ENCODE measurements at places on chromosomes 5 and 9.

GRCh38 chr9:74772121-74772520 is 115.6 kb downstream of the TRPM6 start:
- no peak overlapping the region for H3K4me3 ChIP-seq
- H3K4me1 ChIP-seq = no peaks in the 10 kb centered on the region
- H3K36me3 ChIP-seq = no peaks in the 10 kb centered on the region
- H3K27me3 ChIP-seq = no peaks in the 10 kb centered on the region

GRCh38 chr5:154380263-154380662 is 65.5 kb upstream of the SAP30L start:
- no peaks in the 10 kb centered on the region for H3K27me3 ChIP-seq
- no peak for DNase-seq
- H3K36me3 ChIP-seq = peaks cover 51% of the 10 kb centered on the region
- H3K4me1 ChIP-seq = peaks cover 3% of the 10 kb centered on the region
- no peak overlapping the region for H3K27ac ChIP-seq
- no peak overlapping the region for H3K4me3 ChIP-seq

DNA sequence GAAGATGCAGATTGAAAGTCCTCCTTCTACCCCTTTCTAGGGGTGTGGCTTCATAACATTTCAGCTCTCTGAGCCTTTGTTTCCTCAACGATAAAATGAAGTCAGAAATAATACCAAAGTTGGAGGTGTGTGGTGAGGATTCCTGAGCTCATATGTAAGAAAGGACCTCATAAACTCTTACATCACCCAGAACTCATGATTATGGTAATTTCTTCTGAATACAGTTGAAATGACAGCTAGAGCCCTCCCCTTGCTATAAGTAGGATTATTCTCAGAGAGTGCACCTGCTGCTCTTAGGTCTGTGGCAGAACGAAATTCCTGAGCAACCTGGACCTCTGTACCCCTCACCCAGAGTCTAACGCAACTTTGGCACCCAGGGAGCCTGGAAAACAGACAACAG is 291.4 kb upstream of the KLF4 start:
- H3K4me3 ChIP-seq = no peak overlapping the region
- peaks cover 9% of the 10 kb centered on the region for H3K4me1 ChIP-seq
- no peaks in the 10 kb centered on the region for H3K36me3 ChIP-seq
- no peak for DNase-seq
- H3K27me3 ChIP-seq = no peaks in the 10 kb centered on the region
- H3K27ac ChIP-seq = no peak overlapping the region

GRCh38 chr9:94804316-94804715 is 77.8 kb downstream of the AOPEP start:
- no peaks in the 10 kb centered on the region for H3K27me3 ChIP-seq
- no peak overlapping the region for H3K27ac ChIP-seq
- no peak overlapping the region for H3K4me3 ChIP-seq
- no peaks in the 10 kb centered on the region for H3K36me3 ChIP-seq

DNA sequence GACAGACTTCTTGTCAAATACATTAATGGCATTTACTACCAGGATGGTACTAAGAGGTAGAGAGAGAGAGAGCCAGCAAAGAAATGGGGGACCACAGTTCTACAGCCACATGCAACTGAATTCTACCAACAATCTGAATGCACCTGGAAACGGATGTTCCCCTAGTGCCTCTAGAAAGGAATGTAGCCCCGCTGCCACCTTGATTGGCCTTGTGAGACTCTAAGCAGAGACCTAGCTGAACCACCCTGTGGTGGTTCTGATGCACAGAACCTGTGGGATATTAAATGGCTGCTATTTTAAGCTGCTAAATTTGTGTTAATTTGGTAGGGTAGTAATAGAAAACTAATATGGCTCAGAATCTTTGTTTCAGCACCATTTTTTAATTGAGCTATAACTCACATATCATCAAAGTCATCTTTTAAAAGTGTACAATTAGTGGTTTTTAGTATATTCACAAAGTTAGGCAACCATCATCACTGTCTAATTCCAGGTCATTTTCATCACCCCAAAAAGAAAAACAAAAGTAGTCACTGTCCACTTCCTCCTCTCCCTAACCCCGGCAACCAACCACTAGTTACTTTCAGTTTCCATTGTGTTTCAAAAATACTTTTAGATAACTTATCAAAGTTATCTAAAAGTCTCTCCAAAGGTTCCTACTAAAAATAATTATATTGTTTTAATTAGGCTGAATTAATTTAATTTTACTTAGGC is 51.7 kb downstream of the CPLANE1 start:
- no peak for DNase-seq
- peaks cover 50% of the 10 kb centered on the region for H3K36me3 ChIP-seq
- H3K4me1 ChIP-seq = peaks cover 9% of the 10 kb centered on the region
- H3K4me3 ChIP-seq = peak overlapping the region; percentile 9
- no peaks in the 10 kb centered on the region for H3K27me3 ChIP-seq
- H3K27ac ChIP-seq = peak overlapping the region; percentile 19

- no peak for DNase-seq
- peaks cover 16% of the 10 kb centered on the region for H3K36me3 ChIP-seq
- no peak overlapping the region for H3K27ac ChIP-seq
- H3K4me1 ChIP-seq = no peaks in the 10 kb centered on the region
These were observed 52.4 kb downstream of the TTLL11 start for GRCh38 chr9:122040561-122041242.

GRCh38 chr9:129482521-129483414 is 138.1 kb downstream of the C9orf50 start:
- H3K36me3 ChIP-seq = no peaks in the 10 kb centered on the region
- peak overlapping the region; percentile 62 for H3K4me3 ChIP-seq
- DNase-seq = peak; percentile 84
- H3K27ac ChIP-seq = peak overlapping the region; percentile 100
- peaks cover 70% of the 10 kb centered on the region for H3K4me1 ChIP-seq
- H3K27me3 ChIP-seq = no peaks in the 10 kb centered on the region

DNA sequence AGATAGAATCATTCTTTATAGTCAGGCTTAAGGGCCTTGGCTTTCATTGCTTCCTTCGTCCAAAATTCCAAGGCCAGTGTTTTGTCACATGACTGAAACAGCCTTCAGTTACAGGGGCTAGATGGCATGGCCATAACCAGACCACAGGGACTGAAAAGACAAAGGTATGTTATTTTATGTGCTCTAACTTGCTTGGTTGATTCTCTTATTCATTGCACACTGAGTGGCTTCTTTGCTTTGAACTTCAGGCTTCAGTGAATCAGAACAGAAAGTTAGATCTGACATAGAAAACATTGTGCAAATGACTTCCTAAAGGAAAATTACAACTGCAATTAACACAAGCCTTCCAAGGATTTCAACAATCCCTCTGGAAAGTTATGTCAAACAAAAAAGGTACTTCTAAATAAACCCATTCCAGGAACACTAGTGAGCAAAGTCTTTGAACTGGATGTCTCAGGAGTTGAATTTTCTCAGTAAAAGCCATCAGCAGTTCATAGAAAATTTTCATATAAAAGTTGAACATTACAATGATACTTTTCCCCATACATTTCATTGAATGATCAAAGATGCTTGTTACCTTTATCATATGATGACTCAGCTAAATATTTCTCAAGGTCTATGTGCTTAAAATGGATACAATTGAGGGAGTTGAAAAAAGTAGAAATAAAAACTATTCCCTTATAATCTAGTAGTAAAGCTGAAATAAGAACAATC is 355.3 kb downstream of the TMEM232 start:
- H3K36me3 ChIP-seq = no peaks in the 10 kb centered on the region
- DNase-seq = no peak
- no peak overlapping the region for H3K27ac ChIP-seq
- no peaks in the 10 kb centered on the region for H3K4me1 ChIP-seq
- no peak overlapping the region for H3K4me3 ChIP-seq

GRCh38 chr9:4615251-4615650 is 46.8 kb upstream of the PLPP6 start:
- H3K27ac ChIP-seq = no peak overlapping the region
- no peak overlapping the region for H3K4me3 ChIP-seq
- peaks cover 7% of the 10 kb centered on the region for H3K36me3 ChIP-seq
- H3K27me3 ChIP-seq = no peaks in the 10 kb centered on the region
- no peak for DNase-seq

DNA sequence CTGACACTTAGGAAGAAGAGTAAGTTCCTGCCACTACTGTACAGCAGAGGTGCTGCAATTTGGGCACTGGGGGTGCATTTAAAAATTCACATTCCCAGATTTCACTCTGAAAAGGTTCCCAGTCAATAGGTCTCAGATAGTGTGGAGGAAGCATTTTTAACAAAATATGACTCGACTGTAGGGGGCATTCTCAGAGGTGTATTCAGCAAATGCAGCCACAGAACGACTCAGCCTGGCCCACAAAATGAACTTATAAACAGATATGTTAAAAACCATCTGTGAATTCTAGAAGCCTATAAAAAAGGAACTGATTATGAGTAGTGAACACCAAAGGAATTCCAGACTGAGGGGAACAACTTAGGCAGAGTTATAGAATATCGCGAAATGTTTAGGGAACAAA is 31.1 kb downstream of the MLLT3 start:
- H3K4me1 ChIP-seq = peaks cover 6% of the 10 kb centered on the region
- no peak overlapping the region for H3K27ac ChIP-seq
- no peaks in the 10 kb centered on the region for H3K36me3 ChIP-seq
- no peak overlapping the region for H3K4me3 ChIP-seq
- H3K27me3 ChIP-seq = no peaks in the 10 kb centered on the region

GRCh38 chr5:107388141-107388861 is 282.4 kb downstream of the EFNA5 start:
- H3K4me1 ChIP-seq = peaks cover 25% of the 10 kb centered on the region
- H3K4me3 ChIP-seq = no peak overlapping the region
- no peak for DNase-seq
- no peaks in the 10 kb centered on the region for H3K36me3 ChIP-seq
- H3K27me3 ChIP-seq = no peaks in the 10 kb centered on the region

DNA sequence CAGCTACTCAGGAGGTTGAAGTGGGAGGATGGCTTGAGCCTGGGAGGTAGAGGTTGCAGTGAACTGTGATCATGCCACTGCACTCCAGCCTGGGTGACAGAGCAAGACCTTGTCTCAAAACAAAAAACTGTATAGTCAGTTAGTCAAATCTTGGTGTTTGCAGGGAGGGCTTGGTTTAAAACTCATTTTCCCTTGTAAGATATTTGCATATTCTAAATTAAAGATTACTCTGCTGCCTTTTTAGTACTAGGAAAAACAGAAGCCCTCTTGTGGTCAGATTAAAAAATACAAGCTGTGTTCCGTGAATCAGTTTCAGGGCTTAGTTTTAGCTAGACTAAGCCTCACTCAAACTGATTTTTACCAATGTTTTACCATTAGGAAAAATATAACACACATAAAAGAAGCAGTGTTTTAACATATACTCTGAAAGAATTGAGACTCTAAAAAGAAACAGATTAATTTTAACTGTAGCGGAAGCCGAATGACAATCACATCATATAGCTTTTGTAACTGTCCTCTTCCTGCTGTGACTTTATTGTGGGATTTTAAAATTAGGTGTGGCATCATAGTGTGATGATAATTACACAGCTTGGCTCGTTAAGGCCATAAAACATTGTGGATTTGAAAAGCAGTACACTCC is 84.9 kb upstream of the BASP1 start:
- DNase-seq = no peak
- H3K4me3 ChIP-seq = no peak overlapping the region
- no peaks in the 10 kb centered on the region for H3K36me3 ChIP-seq
- H3K27ac ChIP-seq = no peak overlapping the region
- peaks cover 8% of the 10 kb centered on the region for H3K4me1 ChIP-seq
- no peaks in the 10 kb centered on the region for H3K27me3 ChIP-seq

Data from lower lobe of right lung (tissue), 2 donors.